Calu3 (cell line): ENCODE measurements at places on chromosomes 12 and 14. TPM values are rescaled to one million over a fixed set of nuclear protein-coding genes. Genes with fewer than 3 reads are reported as not detected.

GRCh38 chr14:102819176-102819628 is 42.0 kb downstream of the TRAF3 start:
- H3K27me3 ChIP-seq = no peaks in the 10 kb centered on the region
- DNase-seq = peak; percentile 25
- peak overlapping the region; percentile 41 for H3K4me3 ChIP-seq
- peaks cover 12% of the 10 kb centered on the region for H3K4me1 ChIP-seq
- H3K36me3 ChIP-seq = peaks cover 5% of the 10 kb centered on the region

DNA sequence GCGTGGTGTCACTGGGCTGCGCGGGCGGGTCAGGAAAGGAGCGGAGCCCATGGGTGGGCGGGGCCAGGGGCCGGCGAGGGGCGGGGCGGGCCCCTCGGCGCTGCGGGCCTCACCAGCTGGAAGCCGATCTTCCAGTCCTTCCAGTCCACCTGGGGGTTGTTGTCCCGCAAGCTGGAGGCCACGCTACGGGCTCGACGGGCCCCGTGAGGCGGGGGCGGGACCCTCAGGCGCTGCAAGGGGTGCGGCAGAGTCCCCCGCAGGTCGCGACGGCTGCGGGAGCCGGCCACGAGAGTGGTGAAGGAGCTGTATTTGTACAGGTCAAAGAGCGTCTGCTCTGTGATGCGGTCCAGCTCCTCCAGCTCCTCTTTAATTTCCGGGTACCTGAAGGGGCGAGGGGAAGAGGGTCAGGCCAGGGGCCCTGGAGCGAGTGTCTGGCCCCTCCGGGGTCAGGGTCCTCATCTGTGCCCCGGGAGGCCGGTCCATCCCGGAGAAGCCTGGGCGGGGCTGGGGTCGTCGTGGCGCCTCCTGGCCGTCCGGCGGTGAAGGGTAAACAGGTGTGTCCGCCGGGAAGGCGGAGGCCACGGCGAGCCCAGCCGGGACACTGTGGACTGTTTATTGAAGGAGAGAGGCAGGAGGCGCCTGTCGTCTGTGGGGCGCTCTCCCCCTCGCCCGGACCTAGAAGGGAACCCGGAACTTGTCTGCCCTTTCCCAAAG is 11.9 kb downstream of the SCNN1A start:
- H3K36me3 ChIP-seq = peaks cover 40% of the 10 kb centered on the region
- DNase-seq = peak; percentile 83
- peak overlapping the region; percentile 76 for H3K27ac ChIP-seq
- H3K4me1 ChIP-seq = peaks cover 31% of the 10 kb centered on the region
- no peaks in the 10 kb centered on the region for H3K27me3 ChIP-seq
- H3K4me3 ChIP-seq = peak overlapping the region; percentile 65

DNA sequence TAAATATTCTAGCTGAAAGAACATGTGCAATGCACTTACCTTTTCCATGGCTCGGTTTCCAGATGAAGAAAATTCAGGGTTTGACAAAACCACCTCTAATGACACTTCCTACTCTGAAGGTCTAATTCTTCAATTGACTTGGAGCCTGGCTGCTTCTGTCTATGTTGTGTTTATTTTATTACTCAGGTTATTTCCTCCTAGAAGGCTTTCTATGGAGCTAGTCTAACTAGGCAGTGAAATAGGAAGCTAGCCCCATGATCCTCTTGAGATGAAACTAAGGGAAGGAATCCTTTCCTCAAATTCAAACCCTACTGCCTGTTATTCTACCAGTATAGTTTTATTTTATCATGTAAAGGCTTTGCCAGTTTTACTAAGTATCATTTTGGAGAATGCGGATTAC is 20.9 kb upstream of the IFNG-AS1 start:
- H3K27ac ChIP-seq = no peak overlapping the region
- no peaks in the 10 kb centered on the region for H3K36me3 ChIP-seq
- no peak overlapping the region for H3K4me3 ChIP-seq

DNA sequence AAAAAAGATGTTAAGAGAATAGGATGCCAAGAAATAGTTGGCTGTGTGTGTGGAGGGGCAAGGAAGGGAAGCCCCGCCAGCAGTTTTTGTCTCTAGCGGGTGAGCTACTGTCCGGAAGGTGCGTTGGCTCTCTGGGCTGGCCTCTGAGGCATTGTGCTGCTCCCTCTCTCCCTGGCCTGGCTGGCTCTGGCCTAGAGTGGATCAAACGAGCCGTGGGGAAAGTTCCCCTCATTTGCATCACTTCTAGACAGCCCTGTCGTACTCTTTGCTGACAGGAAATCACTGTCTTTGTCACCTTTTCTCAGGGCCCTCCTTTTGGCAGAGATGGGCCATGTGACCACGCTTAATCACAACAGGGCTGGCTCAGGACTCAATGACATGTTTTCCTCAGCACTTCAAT is 236.1 kb upstream of the NPAS3 start:
- no peaks in the 10 kb centered on the region for H3K4me1 ChIP-seq
- H3K27me3 ChIP-seq = peaks cover 14% of the 10 kb centered on the region
- H3K36me3 ChIP-seq = no peaks in the 10 kb centered on the region
- H3K27ac ChIP-seq = no peak overlapping the region
- H3K4me3 ChIP-seq = no peak overlapping the region

GRCh38 chr14:55047301-55048053 is 4.0 kb upstream of the MAPK1IP1L start:
- no peak overlapping the region for H3K4me3 ChIP-seq
- no peak for DNase-seq
- H3K27ac ChIP-seq = no peak overlapping the region
- no peaks in the 10 kb centered on the region for H3K4me1 ChIP-seq

DNA sequence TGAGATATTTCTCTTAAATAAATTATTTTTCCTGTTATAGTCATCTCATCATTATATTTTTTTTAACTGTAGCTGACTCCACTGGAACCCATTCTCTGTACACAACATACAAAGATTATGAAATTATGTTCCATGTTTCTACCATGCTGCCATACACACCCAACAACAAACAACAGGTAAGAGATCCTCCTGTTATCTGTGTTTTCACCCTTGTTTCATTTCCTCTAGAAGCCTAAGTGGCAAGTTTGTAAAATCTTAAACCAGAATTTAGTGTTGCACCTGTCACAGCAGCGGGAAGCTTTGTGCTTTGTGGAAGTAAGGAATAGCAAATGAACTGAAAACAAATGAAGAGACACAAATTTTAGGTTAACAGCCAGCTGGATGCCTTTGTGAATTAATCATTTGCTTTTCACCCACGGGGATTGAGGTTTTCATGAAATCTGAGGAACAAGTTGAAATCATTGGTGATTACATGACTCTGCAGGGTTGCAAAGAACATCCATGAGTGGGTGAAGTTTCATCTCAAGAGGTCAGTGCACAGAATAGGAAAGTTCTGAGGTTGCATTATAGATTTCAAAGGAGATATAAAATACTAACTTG is 273.9 kb upstream of the RGS6 start:
- no peak overlapping the region for H3K4me3 ChIP-seq
- H3K27ac ChIP-seq = no peak overlapping the region
- H3K27me3 ChIP-seq = no peaks in the 10 kb centered on the region
- peaks cover 29% of the 10 kb centered on the region for H3K4me1 ChIP-seq

- H3K4me3 ChIP-seq = no peak overlapping the region
- no peaks in the 10 kb centered on the region for H3K4me1 ChIP-seq
- H3K27me3 ChIP-seq = no peaks in the 10 kb centered on the region
- H3K27ac ChIP-seq = no peak overlapping the region
- DNase-seq = no peak
- no peaks in the 10 kb centered on the region for H3K36me3 ChIP-seq
Measured at GRCh38 chr12:44960423-44960822, 84.3 kb upstream of the NELL2 start.

DNA sequence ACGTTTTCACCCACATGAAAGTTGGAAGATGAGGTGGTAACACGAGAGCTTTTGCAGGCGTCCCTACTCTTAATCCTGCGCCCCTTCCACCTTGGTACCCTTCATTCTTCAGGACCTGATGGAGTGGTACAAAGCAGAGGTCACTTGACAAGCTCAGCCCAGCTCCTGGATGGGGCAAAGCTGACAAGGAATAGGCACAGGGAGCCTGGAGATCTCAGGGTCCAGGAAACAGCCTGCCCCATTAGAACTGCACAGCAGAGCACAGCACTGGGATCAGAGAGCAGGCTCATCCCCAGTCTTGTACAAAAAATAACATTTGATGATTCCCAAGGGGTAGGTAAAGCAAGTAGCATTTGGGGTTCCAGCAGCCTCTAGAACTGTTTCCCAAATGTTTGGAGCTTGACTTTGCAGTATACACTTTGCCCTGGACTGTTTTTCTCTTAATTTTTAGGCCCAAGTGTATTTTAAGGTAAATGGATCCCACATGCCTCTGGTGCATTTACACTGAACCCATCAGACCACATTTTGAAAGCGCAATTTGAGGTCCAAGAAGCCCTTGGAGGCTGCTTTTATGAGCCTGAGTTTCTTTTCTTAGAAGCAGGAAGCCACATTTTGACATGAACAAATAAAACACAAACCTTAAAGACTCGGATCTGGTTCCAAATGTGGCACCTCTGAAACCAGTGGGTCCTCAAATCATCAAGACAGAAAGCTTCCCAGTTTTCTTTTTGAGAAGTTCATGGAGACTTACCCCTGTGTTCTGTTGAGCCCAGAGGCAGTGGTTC is 633 bp downstream of the TC2N start:
- peaks cover 16% of the 10 kb centered on the region for H3K4me1 ChIP-seq
- H3K27ac ChIP-seq = no peak overlapping the region
- no peak for DNase-seq
- no peaks in the 10 kb centered on the region for H3K36me3 ChIP-seq

GRCh38 chr14:30309405-30309804 is 249.6 kb upstream of the G2E3 start:
- H3K4me1 ChIP-seq = no peaks in the 10 kb centered on the region
- H3K36me3 ChIP-seq = no peaks in the 10 kb centered on the region

GRCh38 chr12:27974735-27975221 is 2.2 kb upstream of the PTHLH start:
- peaks cover 59% of the 10 kb centered on the region for H3K27me3 ChIP-seq
- peaks cover 16% of the 10 kb centered on the region for H3K36me3 ChIP-seq
- no peak overlapping the region for H3K27ac ChIP-seq

KRT4 gene
- not detected in 2 replicates for total RNA-seq

OASL gene
- 73.7 and 231 TPM in 2 replicates for total RNA-seq
